ENCODE measurements at places on chromosomes 5 and 9.
A peak's percentile ranks its signal among the peaks of the same experiment; 100 is the strongest.

GRCh38 chr9:77977210-77977611 lies 54.4 kb downstream of the GNAQ start:
- peak; percentile 87 for DNase-seq

DNA sequence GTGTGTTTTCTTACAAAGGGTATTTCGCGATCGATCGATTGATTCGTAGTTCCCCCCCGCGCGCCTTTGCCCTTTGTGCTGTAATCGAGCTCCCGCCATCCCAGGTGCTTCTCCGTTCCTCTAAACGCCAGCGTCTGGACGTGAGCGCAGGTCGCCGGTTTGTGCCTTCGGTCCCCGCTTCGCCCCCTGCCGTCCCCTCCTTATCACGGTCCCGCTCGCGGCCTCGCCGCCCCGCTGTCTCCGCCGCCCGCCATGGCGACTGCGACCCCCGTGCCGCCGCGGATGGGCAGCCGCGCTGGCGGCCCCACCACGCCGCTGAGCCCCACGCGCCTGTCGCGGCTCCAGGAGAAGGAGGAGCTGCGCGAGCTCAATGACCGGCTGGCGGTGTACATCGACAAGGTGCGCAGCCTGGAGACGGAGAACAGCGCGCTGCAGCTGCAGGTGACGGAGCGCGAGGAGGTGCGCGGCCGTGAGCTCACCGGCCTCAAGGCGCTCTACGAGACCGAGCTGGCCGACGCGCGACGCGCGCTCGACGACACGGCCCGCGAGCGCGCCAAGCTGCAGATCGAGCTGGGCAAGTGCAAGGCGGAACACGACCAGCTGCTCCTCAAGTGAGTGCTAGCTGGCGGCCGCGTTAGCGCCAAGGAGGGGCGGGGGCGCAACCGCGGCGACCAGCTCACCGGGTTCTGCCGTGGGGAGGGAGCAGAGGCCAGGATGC lies 480 bp downstream of the LMNB1 start:
- no peak for DNase-seq

DNA sequence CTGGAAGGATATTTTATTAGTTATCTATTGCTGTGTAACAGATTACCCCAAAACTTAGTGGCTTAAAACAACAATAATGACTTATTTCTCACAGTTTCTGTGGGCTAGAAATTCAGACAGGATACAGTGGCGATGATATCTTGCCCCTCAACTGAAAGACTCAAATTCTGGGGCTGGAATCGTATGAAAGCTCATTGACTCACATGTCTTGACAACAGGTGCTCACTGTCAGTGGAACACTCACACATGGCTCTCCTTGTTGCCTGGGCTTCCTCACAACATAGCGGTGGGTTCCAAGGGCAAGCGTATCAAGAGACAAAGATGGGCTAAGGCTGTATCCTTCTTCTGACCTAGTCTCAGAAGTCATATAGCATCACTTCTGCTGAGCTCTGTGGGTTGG lies 3.7 kb upstream of the GNPDA1 start:
- no peak for DNase-seq

GRCh38 chr9:89508951-89509615 lies 11.2 kb upstream of the SEMA4D start:
- DNase-seq: no peak

DNA sequence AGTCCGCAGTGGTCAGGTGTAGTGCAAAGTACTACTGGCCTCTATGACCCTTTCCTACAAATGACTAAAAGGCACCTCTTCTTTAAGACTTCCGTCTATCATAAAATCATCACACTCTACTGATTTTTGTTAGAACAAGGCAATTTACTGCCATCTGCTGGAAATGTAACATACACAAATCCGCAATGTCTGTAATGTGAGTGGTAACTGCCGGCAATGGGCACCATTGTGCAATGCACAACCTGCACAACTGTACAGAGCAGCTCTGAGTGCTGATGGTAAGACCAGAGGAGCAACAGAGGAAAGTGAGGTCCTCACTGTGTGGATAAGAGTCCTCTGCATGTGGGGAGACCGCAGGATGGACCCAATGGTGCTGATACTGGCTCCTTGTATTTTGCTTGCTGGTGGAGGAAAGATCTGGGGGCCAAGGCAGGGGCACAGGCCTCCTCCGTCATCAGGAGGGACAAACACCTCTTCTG lies 103.7 kb downstream of the ATPSCKMT start:
- DNase-seq: no peak

GRCh38 chr5:61449804-61450492 lies 117.9 kb downstream of the ZSWIM6 start:
- DNase-seq: peak; percentile 61

DNA sequence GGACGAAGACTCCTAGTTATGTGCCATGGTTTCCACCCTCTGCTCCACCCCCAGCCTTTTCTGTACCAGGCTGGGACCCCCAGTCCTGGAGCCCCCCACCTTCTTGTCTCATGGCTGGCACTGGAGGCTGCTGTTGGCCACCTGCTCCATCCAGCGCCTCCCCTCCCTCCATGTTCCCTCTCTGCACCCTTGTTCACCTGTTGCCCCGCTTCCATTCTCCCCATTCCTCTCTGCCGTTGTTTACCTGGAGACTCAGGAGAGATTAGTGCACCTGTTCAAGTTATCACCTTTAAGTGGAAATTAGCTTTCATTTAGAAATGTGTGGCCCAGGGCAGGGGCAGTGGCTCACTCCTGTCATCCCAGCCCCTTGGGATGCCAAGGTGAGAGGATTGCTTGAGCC lies 7.2 kb downstream of the NTMT1 start:
- DNase-seq: no peak

DNA sequence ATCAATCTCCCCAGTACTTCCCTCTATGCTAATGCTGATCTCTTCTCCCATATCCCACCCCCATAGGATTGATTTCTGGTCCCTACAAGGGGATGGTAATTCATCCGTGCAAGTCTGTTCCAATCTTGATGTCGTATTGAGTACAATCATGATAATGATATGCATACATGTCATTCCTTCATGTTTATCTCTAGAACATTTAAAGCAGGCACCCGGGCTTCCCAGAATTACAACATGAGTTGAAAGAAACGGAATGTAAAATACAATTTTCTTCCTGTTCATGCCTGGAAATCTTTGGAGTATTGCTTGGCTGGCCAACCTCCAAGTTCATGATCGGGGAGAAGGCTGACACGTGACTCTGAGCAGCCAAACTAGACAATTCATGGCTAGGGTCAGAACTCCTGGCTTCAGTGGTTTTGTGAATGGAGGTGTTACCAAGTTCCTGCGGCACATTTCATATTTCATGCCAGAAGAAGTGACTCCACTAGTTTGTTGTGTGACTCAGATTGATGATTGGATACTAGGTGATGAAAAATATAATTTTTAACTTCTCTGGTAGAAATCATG lies 66.6 kb downstream of the C9orf152 start:
- no peak for DNase-seq

GRCh38 chr5:71971862-71972261 lies 135.4 kb upstream of the MAP1B start:
- no peak for DNase-seq

- no peak for DNase-seq
Observed at GRCh38 chr9:16729651-16730050, 140.8 kb downstream of the BNC2 start.

- no peak for DNase-seq
Observed at GRCh38 chr5:5598547-5599113, 176.2 kb downstream of the ICE1 start.

GRCh38 chr5:146630472-146630871 lies 114.5 kb upstream of the GPR151 start:
- DNase-seq: no peak

- DNase-seq: no peak
Observed at GRCh38 chr5:7592910-7593309, 197.0 kb downstream of the ADCY2 start.

- DNase-seq: no peak
Observed at GRCh38 chr9:78320030-78320693, 23.2 kb downstream of the PSAT1 start.

GRCh38 chr9:121557581-121558447 lies 58.2 kb upstream of the GGTA1 start:
- DNase-seq: peak; percentile 72

DNA sequence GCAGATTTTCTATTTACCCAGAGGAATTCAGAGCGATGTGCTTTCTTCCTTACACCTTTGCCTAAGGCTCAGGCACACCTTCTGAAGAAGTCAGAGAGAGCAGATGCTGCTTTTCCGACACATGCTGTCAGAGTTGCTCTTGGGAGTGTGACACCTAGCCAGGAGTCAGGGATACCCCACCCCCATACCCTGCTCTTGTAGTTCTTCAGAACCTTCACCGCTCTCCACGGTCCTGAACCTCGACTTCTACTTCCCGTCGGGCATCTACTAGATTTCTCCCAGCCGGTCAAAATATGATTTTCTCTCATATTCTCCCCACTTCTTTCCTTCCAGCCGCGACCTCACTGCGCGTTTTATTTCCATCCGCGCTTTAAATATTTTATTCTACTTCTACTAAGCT lies 1.7 kb downstream of the GRIN3A start:
- DNase-seq: no peak

DNA sequence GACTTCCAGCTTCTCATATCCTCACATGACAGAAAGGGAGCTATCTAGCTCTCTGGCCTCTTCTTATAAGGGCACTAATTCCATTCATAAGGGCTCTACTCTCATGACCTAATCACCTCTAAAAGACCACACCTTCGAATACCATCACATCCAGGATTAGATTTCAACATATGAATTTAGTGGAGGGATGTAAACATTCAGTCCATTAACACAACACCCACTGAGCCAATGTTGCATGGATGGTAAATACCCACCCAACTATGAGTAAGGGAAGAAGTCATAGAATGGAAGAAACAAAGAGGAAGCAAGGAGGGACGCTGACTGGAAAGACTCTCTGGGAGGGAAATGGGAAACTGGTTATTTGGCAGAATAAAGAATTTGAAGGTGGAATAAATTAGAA lies 112.6 kb upstream of the CCDC112 start:
- no peak for DNase-seq

GRCh38 chr9:109319626-109320241 lies 1.1 kb downstream of the EPB41L4B start:
- DNase-seq: no peak

- DNase-seq: peak; percentile 33
Observed at GRCh38 chr5:180670586-180671359, 21.4 kb upstream of the FLT4 start.

DNA sequence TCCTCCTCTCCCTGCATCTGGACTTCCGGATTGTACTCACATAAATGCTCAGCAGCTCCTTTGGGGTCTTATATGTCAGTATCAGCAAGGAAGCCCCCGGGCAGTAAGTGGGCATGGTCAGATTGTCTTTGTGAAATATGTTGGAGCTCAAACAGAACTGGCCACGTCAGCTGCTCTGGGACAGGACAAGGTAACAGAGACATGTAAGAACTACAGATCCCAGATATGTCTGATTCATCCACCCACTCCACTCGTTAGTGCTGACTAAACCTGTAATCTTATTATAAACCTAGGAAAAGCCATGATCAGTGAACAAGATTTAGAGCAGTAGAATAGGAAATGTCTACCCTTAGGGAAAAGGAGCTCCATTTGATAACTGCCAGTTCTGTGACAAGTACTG lies 561.8 kb downstream of the CETN3 start:
- DNase-seq: no peak

GRCh38 chr9:135085830-135086546 lies 1.5 kb upstream of the OLFM1 start:
- peak; percentile 25 for DNase-seq

GRCh38 chr9:113669522-113670115 lies 206.1 kb downstream of the RGS3 start:
- no peak for DNase-seq

- no peak for DNase-seq
Observed at GRCh38 chr9:115395511-115396021, 277.6 kb upstream of the TNC start.

DNA sequence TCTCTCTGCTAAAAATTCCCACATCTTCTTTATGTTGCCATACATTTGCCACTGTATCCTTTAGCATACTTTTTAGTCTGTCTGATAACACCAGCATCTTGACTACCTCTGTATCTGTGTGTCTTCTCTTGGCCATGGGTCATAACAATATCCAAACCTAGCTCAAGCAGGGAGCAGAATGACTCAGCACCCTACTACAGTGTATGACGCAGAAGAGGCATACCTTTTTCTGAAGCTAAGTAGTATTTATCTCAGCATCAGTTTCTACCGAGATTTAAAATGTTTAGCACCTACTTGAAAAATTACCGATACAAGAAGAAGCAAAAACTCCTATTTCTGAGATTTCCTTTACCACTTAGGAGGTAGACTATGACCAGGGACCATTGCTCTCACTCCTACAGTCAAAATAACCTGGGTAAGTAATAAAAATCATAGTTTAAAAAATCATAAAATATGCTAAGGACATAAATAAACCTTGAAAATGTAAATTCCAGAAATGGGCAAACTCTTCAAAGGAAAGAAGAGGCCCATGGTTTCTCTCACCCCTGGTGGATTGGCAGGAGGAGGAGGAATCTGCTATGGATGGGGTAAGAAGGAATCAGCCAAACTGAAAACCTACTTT lies 286.5 kb downstream of the MAST4 start:
- DNase-seq: no peak

DNA sequence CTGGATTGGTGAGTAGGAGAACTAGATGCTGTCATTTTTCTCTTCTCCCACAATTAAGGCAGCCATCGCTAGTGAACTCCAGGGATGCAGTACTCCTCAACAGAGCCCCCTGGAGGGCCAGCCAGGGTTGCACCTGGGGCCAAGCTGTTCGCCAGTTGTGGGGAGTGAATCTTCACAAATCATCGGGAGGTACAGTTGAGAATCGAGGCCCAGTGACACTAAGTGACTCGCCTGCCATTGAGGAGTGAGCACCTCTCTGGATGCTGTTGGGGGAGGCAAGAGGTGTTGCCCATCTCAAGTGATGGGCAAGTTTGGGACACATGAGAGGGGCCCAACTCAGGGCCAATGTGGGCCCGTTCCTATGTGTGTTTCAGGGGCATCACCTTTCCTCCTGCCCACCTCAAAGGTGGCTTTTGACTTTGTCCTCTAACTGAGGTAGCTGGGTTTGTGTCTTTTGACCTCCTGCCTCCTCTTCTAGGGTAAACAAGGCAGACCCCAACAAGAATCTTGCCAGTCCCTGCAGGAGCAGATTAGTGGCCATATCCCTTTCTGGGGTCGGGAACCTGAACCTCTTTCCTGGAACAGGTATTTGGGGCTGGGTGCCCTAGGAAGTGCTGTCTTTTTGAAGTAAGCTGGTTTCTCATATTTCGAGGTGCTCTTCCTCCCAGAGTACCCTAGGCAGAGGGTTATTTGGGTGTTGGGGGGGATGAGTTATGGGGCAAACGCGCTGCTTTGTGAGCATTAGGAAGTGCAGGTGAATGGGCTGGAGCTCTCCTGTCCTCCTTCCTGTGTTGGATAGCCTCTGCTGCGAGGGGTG lies 181.2 kb downstream of the MACROH2A1 start:
- DNase-seq: no peak
